ENCODE measurements at places on chromosomes 3 and 15.

GRCh38 chr3:31373681-31374080 is 159.0 kb upstream of the STT3B start:
- DNase-seq: no peak

- no peak for DNase-seq
These were observed 171.8 kb downstream of the FEZF2 start for GRCh38 chr3:62201438-62202035.

- DNase-seq: no peak
These were observed 563.1 kb downstream of the GRM7 start for GRCh38 chr3:7423995-7424394.

- DNase-seq: no peak
These were observed 144.5 kb downstream of the EPHA6 start for GRCh38 chr3:96958856-96959255.

DNA sequence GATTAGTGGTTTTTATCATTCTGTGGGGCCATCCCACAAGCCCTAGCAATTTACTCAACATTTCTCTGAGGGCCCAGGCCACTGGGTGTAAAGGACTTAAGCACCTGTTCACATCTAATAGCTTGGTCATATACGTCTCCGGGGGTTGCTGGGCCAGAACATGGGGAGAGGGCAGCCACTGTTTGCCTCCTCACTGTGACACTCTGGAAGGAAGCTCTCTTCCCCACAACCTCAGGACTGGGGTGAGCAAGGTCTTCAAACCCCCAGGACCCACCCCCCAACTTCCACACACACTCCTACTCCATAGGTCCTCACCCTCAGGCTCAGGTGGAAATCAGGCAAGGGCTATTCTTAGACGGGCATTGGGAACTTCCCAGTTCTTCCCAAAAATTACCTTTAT is 28.9 kb downstream of the C3orf20 start:
- DNase-seq: no peak

GRCh38 chr15:45795440-45796069 is 160.7 kb downstream of the SQOR start:
- DNase-seq: peak; percentile 61

DNA sequence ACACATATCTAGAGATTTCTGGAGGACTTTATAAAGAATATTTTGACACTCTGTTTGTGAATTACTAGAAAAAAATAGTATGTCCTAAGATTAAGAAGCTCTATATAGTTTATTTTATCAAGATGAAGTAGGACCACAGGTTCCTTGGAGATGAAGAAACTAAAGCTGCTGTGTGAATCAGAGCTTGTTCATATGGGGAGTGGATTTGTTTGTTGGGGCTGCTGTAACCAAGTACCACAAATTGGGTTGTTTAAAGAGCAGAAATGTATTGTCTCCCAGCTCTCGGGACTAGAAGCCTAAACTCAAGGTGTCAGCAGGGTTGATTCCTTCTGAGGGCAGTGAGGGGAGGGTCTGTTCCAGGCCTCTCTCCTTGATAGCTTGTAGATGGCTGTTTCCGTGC is 270.6 kb upstream of the UMPS start:
- DNase-seq: no peak

DNA sequence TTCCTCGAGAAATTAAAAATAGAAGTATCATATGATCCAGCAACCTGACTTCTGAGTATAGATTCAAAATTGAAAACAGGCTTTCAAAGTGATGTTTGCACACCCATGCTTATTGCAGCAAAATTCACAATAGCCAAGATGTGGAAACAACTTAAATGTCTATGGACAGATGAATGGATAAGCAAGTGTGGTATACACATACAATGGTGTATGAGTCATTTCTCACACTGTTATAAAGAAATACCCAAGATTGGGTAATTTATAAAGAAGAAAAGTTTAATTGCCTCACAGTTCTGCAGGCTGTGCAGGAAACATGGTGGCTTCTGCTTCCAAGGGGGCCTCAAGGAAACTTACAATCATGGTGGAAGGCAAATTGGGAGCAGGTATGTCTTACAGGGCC is 100.8 kb downstream of the KLF13 start:
- DNase-seq: no peak

DNA sequence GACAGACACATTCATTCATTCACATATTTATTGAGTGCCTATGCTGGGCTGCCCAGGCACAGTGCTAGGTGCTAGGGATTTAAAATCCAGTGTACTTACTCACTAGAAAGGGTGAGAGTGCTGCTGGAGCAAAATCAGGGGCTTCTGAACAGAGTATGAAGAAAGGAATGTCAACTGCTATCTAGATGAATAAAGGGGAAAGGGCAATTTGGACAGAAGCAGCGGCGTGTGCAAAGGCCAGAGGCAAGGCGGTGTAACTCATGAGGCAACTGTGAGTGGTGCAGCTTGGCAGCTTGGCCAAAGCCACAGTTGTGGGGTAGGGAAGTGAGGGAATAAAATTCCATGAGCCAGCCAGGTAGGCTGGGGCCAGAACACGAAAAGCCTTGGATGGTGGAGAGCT is 76.7 kb downstream of the RAD18 start:
- no peak for DNase-seq

Data from prostate gland (tissue), 2 donors.